Nephron progenitor cell (in vitro differentiated cells): ENCODE measurements at places on chromosomes 4 and X.

DNA sequence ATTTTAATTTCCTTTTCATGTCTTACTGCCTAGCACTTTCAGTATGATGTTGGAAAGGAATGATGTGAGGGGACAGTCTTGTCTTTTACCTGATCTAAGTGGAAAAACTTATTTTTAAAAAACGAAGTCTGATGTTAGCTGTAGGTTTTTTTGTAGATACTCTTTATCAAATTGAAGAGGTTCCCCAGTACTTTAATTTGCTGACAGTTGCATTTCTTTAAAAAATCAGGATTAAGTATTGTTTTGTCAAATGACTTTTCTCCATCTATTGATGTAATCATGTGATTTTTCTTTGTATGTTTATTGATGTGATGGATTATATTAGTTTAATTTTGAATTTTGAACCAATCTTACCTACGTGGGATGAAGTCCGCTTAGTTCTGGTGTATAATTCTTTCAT is 568.4 kb upstream of the AGA start:
- no peak for DNase-seq

DNA sequence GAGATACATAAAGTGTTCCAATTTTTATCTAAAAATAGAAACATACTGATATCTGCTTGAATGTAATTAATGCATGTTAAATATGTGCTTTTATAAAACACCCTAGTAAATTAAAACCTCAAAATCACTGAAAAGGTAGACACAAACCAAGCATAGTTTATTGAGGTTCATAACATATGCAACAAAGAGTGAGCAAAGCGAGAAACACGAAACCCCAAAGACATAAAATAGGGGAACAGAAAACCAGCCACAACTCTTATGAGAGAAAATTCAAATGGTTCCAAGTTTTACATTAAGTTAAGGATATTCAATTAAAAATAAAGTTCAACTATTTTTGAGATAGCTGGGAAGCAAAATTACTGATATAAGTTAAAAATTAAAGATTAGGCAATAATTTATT is 336.4 kb upstream of the AGA start:
- DNase-seq: no peak

GRCh38 chr4:122577808-122578781 is 42.8 kb downstream of the IL21 start:
- DNase-seq: peak; percentile 51

GRCh38 chrX:44224760-44225159 is 118.7 kb downstream of the EFHC2 start:
- no peak for DNase-seq

DNA sequence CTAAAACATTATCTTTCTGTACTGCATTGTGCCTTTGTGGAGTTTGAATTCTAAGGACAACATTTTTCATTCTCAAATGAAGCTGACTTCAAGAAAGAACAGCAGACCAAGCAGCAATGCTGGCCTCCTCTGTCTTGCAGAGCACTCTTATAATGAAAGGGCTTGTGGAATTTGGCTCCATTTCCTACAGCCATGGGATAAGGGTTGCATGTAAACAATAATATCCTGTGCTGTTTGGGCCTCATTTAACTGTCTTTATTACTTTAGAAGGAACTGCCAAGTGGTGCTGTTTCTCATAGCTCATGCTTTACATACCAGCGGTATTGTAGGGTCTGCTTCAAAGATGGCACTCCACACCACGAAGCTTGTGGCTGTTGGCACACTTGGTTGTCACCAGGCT is 111.4 kb upstream of the EOLA2 start:
- no peak for DNase-seq

- no peak for DNase-seq
Measured at GRCh38 chr4:179509489-179509888, 2067.3 kb upstream of the AGA start.

DNA sequence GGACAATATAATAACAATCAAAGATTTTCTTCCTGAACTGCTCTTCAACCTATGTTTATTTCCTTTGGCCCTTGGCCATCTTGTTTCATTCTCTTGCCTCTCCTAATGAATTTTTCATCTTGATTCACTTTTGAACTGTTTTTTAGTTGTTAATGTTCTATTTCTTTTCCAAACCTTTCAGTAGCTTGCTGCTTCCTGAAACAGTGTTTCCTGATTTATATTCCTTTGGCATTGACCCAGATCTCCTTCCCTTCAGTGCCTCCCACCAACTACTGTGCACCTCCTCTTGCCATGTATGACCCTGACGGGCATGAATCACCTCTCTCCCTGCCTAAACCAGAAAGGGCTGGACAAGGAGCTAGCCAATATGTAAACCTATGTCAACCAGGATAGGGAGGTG is 25.6 kb upstream of the SPP1 start:
- DNase-seq: peak; percentile 19

DNA sequence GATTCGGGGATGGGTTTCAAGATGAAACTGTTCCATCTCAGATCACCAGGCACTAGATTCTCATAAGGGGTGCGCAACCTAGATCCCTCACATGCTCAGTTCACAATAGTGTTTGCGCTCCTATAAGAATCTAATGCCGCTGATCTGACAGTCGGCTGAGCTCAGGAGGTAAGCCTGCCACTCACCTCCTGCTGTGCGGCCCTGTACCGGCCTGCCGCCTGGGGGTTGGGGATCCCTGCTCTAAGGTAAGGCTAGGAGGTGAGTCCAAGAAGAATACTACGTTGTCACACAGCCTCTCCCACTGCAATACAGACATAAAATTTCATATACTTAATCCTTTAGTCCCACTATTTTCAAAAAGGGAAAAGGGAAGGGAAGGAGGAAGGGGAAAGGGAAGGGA is 213.4 kb upstream of the HCCS start:
- no peak for DNase-seq

- peak; percentile 33 for DNase-seq
Measured at GRCh38 chrX:101191217-101191750, 28.3 kb upstream of the DRP2 start.

DNA sequence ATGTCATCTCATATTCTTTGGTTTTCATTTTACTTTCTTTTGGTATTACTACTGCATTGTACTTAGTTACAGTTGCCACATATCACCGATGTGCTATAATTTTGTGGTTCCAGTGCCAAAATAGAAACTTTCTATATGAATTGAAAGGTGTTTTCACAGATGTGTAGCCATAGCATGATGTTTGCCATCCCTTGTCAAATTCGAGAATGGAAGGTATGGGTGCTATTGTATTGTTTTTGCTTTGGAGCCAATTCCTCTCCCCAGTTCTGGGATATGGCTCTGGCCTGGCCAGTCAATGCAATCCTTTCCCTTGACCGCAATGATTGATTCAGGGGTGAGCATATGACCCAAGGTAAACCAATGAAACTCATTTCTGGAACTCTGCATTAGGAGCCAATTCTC is 86.2 kb upstream of the RPS6KA3 start:
- no peak for DNase-seq

DNA sequence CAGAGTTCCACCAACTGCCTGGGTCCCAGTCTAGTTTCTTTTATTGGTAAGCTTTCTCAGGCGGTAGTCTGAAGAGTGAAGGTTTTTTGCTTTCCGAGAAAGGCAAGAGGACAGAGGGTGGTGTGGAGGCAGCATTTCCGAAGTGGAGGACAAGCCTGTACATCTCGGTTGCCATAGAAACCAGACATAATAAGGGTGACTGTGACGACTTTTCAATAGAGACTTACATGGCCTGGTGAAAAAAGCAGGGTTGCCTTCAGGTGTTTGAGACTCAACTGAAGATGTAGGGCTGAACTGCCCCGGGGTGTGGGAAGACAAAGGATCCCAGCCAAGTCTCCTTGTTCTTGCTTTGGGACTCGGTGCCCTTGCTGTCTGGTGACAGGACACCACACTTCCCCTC is 53.6 kb upstream of the RAB40AL start:
- DNase-seq: no peak

DNA sequence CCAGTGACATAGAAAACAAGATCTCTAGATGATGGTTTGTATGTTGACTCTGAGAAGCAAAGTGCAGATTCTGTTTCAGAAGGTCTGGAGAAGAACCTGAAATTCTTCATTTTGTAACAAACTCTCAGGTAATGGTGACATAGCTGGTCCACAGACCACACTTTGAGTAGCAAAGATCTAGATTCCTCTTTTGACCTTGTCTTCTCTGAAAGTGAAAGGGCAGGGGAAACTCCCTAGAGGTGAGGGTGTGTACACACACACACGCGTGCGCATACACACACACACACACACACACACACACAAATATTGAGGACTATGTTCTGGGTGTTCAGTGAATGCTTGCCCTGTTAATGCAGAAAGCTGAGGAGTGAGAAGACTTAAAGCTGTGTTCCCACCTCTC is 110.1 kb downstream of the NHSL2 start:
- no peak for DNase-seq

DNA sequence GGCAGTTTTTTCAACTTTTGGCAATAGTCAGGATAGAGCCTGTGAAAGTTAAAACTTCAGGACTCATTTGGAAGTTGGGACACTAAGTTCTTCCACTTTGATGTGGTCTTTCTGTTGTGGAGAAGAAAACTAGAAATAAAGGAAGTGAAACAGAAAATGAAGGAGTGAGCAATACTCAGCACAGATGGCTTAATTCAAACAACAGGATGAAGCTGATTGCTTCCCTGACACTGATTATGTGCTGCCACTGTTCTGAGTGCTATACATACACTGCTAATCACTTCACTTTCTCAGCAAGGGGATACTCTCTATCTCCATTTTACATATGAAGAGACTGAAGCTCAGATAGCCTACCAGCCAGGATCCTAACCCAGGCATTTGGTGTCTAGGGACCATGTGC is 235.1 kb upstream of the CPEB2 start:
- DNase-seq: no peak

DNA sequence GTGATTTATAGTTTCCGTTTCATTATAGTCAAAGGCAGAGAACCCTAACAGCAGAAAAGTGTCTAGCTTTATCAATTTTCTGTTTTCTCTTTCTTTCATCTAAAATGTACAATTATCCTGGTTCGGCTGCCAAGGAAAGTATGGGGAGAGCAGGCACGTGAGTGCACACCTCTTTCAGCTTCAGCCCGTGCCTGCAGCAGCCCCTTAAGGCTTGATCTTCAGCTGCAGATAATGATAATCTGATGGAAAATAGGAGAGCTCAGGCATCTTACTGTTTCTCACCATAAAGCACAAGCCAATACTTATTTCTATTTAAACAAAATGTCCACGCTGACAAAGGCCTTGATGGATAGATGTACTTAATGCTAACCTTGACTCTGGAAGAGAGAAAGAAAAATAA is 334.4 kb downstream of the UNC5C start:
- no peak for DNase-seq

DNA sequence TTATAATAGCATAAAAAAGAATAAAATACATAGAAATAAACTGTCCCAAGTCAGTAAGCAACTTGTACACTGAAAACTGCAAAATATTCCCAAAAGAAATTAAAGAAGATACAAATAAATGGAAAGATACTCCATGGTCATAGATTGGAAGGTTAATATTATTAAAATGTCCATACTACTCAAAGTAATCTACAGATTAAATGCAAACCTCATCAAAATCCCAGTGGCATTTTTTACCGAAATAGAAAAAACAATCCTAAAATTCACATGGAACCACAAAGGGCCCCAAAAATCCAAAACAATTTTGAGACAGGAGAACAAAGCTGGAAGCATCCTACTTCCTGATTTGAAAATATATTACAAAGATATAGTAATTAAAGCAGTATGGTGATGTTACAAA is 133.0 kb downstream of the NDST3 start:
- no peak for DNase-seq

DNA sequence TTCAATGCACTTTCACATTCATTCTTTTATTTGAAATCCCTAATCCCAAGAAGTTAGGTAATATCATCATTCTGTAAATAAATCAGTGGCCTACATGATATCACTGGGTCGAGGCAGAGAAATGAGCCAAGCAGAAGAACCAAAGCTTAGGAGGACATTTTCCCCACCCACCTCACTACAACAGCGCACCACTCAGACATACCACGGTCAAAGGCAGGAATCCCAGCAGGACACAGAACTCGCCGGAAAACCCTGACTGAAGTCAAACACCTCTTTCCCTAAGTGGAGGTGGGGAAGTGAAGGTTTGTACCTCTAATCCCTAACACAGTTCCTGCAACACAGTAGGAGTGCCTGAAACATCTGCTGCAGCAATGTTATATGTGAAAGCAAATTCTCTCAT is 21.5 kb downstream of the RELL1 start:
- DNase-seq: no peak

GRCh38 chrX:69066966-69067525 is 98.2 kb downstream of the PJA1 start:
- no peak for DNase-seq

- DNase-seq: peak; percentile 90
Measured at GRCh38 chr4:119628281-119629141, at the start of gene PDE5A. Gene PDE5A (minus strand): TSS chr4:119628804. CDS start chr4:119628671, 133 bp downstream.

DNA sequence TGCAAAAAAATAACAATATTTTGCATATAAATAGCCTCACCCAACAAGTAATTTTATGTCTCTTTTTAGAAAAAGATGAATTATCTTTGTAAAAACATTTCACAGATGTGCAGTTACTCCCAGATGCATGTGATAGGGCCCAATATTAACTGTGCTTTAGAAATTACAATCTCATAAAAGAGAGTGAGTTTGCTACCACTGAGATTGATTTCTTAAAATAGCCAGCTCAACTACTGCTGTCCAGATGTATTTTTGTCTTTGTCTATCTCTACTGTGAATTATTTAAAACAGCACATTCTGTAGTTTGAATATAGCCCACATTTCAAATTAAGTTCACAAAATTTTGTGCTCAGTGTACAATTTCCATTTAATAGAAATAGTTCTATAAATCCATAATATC is 177.0 kb upstream of the TTC29 start:
- no peak for DNase-seq

GRCh38 chr4:73308286-73308685 is 49.7 kb upstream of the ANKRD17 start:
- no peak for DNase-seq

GRCh38 chr4:171719691-171720090 is 93.5 kb upstream of the GALNTL6 start:
- DNase-seq: no peak

DNA sequence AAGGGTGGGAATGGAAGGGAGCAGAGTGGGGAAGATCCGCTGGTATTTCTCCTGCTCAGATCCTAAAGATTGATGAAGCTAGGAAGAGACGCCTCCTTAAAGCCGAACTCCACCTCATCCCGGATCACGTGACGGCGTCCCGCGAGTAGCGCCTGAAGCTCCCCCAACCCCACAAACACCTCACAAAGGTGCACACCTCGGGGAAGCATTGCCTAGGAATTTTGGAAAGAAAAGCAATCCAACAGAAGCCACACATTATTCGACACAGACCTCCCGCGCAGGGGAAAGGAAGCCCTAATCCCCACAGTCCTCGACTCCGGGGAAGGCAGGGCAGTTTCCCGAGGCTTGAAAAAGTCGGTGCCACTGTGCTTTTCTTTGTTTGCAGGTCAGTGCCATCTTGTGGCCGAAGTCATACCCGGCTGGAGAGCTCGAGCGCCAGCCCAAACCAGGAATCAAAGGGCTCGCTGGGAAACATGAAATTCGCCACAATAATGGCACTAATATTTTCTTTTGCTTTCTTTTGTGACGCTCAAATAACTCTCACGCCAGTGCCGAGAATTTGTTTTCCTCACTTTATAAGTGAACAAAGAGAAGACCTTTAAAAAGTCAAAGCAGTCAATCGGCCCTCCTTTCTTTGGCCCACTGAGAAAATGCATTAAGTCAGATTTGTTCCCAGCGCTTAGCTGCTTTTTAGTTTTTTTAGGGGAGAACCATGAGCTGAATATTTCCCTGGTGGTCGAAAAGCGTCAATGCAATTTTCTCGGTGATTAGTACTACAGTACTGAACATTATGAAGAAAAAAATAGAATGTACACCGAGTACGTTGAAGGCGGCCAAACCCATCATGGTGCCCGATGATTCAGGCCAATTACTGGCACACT is at the start of gene NPY1R:
Gene NPY1R, minus strand, starts transcription at position 71 of the 881 bp plus-strand sequence. CDS start 6,042 bp downstream, outside the sequence.
- DNase-seq: peak; percentile 73
